Endodermal cell (in vitro differentiated cells): ENCODE measurements at places on chromosomes 7 and 10.
A peak's percentile ranks its signal among the peaks of the same experiment; 100 is the strongest.

GRCh38 chr7:130242198-130243014 lies 24.3 kb upstream of the CPA2 start:
- peak; percentile 90 for DNase-seq

DNA sequence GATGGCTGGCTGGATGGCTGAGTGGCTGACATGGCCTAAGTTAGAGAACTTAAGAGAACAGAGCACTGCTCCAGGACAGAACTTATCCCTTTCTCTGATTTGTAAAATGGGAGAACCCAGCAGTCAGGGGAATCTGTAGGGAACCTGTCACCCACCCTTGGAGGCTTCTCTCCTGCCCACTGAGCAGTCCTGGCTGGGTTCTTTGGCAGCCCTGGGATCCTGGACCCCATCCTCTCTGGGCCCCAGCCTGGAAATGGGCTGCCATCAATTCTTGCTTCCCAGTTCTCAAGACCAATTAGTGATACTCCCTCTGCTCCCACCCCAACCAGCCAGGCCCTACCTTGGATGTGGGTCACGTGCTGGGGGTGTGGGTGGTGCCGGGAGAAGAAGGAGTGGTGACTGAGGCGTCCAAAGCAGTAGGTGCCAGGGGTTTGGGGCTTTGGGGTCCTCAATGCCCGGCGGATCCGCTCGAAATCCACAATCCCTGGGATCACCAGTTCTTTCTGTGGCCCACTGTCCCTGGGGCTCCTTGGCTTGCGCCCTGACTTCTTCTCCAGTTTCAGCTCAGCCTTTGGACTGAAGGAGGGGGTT lies 3.6 kb downstream of the TBATA start:
- no peak for DNase-seq

GRCh38 chr7:88485821-88486220 lies 179.1 kb upstream of the STEAP4 start:
- no peak for DNase-seq

- peak; percentile 80 for DNase-seq
Measured at GRCh38 chr10:76433161-76434005, 1002.0 kb downstream of the LRMDA start.

DNA sequence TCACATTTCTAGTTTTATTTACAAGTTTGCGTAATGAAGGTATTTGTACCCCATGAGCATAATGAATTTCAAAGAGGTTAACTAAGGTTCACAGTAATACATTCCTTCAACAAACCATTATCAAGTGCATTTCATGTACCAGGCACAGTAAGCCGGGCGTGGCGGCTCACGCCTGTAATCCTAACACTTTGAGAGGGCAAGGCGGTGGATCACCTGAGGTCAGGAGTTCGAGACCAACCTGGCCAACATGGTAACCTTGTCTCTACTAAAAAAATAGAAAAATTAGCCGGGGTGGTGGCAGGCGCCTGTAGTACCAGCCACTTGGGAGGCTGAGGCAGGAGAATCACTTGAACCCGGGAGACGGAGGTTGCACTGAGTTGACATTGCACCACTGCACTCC lies 4.3 kb upstream of the EIF3A start:
- no peak for DNase-seq

DNA sequence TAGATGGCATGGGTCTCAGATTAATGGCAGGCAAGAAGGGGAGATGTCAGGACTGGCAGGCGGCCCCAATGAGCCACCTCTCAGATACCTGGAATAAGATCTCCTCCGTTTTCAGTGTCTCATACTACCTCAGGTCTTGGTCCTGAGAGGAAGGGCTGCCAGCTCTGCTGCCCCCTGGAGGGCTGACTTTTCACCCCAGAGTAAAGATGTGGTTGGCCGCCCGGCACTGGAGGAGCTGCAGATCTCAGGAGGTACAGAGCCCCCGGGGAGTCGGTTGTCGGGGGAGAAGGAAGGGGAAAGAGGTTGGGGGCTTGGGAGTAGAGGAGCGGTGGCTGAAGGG lies 642 bp upstream of the COL13A1 start:
- peak; percentile 96 for DNase-seq

GRCh38 chr7:99004216-99004615 lies 125.9 kb downstream of the TRRAP start:
- DNase-seq: peak; percentile 26

GRCh38 chr10:37952043-37952755 lies 24.2 kb downstream of the ZNF25 start:
- no peak for DNase-seq

DNA sequence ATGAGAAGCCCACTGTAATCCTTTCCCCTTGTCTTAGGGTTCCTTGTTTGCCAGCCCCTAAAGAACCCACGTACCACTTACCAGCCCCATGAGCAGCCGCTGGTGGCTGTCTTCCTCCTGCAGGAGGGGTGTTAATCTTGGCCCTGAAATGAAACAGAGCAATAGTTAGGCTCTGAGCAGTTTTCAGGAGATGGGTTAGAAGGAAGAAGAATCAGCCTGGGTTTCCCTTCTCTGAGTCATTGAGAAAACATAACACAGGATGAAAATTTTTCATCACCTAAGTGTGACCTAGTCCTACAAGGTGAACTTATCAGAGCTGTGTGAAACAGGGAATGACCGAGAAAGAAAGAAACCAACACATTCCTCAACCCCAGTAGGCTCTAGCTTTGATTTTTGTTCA lies 90.0 kb downstream of the GSAP start:
- no peak for DNase-seq

DNA sequence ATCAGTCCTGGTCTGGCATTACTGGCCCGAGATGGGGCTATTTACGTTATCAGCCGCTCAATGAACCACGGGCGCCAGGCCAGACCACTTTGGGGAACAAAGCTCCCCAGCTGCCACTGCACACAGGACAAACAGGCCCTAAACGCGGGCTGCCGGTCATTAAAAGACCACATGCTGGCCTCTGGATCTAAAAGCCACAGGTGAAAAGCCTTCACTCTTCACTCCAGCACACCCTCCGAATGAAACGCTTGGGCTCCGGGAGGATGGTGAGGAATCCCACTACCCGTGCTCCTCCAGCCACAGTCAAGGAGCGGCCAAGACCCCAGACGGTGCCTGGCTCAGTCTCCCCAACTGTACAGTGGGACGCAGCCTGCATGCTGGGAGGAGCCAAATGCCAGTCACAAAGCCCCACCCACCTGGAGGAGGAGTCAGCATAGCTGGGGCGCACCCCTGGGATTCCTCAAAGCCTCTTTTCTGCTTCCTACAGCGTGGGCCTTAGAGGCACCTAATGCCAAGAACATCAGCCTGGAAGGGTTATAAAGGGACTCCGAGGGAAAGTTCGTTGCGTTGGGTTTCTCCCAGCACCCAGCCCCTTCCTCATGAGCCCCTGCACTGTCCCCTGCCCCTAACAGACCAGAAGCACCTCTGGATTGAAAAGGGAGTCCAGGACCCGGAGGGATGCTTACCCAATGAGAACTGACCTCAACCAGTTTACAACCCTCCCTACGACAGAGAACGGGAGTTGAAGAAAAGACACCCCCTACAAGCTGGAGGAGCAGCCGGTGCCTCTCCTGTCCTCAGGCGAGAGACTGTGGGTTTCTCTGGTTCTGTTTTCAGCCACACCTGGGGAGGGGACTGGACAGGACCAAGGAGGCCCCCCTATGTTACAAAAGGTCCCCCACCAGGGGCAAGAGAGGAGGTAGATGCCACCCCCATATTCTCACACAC lies 4.7 kb downstream of the PDGFA start:
- peak; percentile 85 for DNase-seq

GRCh38 chr7:148782757-148783456 lies 84.2 kb downstream of the CUL1 start:
- no peak for DNase-seq

GRCh38 chr7:116834815-116835504 lies 27.4 kb upstream of the CAPZA2 start:
- DNase-seq: no peak

GRCh38 chr10:74738542-74738941 lies 87.9 kb upstream of the KAT6B start:
- no peak for DNase-seq

DNA sequence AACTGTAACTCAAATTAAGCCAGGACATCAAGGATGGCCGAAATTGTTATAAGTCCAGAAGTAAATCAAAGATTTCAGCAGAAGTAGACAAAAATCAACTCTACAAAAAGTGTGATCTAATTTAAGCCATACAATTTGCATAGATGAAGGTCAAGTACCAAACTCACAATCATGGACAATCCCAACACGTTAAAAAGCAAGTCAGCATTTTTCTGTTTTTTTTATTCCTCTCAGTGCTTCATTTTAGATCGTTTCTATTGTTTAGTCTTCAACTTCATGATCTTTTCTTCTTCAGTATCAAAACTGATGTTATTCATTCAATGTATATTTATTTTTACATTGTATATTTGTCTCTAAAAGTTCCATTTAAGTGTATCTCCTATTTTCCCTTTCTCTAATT lies 674.3 kb upstream of the PHF14 start:
- no peak for DNase-seq

GRCh38 chr7:29891766-29892165 lies 85.5 kb downstream of the WIPF3 start:
- DNase-seq: no peak

- DNase-seq: no peak
Measured at GRCh38 chr7:141840708-141841107, 577 bp downstream of the PRSS37 start.

DNA sequence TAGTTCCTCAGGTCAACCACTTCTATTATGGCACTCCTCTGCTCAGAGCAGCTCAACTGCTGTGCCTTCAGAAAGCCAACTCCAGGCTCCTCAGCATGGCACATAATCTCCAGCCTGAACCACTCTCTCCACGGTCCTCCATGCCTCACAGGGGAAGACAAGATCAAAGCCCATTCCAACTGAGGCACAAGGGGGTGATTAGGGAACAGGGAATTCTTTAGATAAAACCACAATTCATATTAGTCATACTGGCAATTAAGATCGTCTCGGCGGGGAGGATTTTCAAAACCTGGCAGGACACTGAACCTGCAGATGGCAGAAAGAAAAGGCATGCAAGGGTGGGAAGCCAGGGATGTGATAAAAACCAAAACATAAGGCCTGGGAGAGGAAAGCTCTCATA lies 361.6 kb downstream of the FGFR2 start:
- DNase-seq: no peak

- DNase-seq: no peak
Measured at GRCh38 chr10:70807556-70807955, 8.2 kb upstream of the SGPL1 start.

DNA sequence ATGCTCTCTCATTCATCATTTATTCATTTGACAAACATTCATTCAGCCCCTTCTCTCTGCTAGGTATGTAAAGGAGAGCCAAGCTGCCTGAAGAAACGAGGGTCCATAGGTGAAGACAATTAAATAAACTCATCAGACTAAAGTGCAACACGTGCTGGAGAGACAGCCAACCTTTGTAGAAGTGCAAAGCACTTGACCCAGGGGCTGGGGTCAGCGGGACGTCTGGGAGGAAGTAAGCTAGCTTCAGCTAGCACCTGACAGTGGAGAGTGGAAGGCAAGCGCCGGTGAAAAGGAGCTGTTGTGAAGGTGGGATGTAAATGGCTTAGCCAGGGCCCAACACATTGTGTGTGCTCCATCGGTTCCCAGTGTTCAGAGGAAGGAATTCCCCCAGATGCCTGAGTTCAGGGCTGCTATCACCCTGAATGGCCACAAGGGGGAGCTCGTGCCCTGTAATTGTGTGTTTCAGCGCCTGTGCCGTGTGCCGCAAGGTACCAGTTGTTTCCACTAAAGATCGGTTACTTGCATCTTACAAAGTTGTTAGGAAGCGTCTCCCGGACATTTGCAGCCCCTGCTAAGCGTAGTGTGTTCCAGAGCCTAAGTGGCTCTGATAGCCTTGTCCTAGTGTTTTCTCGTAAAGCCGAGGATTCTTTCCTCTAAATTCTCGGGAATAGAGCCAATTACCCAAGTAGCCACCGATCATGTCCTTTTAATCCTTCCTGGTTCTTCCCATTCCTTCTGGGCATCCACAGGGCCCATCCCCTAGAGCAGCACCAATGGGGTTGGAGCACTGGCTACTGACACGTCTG lies 30.6 kb downstream of the TLX1 start:
- DNase-seq: peak; percentile 94

DNA sequence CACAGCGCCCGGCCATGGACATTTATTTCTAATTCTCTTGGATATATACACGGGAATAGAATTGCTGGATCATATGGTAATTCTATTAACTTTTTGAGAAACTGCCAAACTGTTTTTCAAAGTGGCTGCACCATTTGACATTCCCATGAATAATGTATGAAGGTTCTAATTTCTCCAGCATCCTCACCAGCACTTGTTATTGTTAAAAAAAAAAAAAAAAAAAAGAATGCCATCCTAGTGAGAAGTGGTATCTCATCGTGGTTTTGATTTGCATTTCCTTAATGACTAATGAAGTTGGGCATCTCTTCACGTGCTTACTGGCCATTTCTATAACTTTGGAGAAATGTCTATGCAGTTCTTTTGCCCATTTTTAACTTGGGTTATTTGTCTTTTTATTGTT lies 13.5 kb downstream of the CNNM2 start:
- no peak for DNase-seq

- DNase-seq: no peak
Measured at GRCh38 chr7:107939573-107940489, 48.8 kb downstream of the DLD start.

DNA sequence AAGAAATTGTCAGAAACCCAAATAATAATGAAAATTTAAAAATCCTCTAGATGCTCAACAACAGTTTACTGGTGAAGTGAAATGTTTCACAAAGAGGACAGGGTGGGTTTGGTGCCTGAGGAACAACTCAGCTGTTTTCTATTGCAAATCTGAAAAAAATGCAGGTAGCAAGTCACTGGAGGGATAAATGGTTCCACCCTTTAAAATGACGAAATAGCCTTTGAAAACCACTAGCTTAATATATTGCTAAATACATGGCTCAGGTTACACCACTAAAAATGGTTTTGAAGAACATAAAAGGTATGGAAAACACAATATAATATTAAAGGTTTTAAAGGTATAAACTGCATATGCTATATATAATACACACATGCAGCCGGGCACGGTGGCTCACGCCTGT lies 69.5 kb downstream of the LMBR1 start:
- DNase-seq: no peak

- peak; percentile 64 for DNase-seq
Measured at GRCh38 chr7:29987811-29988317, 1.7 kb downstream of the SCRN1 start.

DNA sequence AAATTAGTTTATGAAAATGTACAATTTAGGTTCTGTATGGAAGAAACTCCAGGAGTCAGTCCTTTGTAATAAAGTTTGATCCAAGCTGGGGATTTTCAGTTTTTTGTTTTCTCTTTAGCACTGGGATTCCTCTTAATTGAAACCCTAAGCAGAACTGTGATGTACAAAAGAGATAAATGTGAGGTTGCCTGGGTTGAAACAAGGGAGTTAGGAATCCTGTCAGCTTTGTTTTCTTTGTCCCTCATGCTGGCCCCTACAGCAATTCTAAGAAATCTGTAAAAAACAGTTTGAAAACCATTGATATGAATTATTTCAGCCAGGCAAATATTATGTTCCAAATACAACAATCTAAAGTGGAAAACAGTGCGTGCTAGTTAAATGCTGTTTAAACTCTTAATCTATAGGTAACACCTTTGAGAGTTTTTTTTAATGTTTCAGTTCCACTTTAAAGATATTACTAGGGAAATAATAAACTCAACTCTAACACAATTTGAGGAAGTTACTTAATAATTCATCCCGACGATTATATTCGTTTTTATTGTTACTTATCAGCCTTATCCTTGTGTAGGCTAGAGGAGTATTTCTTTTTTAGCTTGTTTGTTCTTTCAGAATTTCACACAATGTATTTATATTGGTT lies 65.3 kb downstream of the SGCE start:
- no peak for DNase-seq

GRCh38 chr7:98170966-98171365 lies 40.3 kb upstream of the BHLHA15 start:
- DNase-seq: no peak
